ENCODE measurements at places on chromosomes 7 and 10.

DNA sequence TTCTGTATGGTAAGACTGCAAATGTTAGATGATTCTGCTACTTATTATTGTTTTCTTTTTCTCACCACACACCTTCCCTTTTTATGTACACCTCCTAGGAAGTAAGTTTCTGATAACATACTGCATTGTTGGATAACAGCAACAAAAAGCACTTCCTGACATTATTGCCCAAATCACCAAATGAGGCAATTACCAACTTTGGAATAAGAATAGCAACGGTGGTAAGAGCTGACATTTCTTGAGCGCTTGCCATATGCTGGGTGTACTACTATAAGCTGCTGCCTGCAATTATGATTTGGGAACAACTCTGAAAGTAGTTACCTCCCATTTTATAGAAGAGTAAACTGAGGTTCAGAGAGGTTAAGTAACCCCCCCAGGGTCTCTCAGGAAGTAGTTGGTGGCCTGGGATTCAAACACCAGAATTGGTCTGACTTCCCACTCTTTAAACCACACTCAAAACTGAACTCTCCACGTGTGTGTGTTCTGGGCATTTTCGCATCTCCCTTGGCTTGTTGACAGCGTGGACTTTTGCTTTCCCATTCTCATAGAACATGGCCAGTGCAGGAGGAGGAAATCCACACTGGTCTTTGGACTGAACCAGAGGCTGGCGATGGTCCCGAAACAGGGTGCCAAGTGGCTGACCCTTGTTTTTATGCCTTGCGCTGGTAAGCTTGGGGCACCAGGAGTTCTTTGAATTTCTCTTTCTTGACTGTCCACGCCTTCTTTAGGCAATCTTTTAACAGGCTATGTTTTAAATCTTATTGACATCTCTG lies 71.4 kb downstream of the TCF7L2 start:
- DNase-seq, result no peak

- no peak for DNase-seq
These were observed 221.2 kb downstream of the ZMYND11 start for GRCh38 chr10:356452-356851.

- DNase-seq, result no peak
These were observed 167.3 kb downstream of the TNS3 start for GRCh38 chr7:47414342-47415317.

- no peak for DNase-seq
These were observed 104.1 kb upstream of the FERD3L start for GRCh38 chr7:19249281-19249680.

DNA sequence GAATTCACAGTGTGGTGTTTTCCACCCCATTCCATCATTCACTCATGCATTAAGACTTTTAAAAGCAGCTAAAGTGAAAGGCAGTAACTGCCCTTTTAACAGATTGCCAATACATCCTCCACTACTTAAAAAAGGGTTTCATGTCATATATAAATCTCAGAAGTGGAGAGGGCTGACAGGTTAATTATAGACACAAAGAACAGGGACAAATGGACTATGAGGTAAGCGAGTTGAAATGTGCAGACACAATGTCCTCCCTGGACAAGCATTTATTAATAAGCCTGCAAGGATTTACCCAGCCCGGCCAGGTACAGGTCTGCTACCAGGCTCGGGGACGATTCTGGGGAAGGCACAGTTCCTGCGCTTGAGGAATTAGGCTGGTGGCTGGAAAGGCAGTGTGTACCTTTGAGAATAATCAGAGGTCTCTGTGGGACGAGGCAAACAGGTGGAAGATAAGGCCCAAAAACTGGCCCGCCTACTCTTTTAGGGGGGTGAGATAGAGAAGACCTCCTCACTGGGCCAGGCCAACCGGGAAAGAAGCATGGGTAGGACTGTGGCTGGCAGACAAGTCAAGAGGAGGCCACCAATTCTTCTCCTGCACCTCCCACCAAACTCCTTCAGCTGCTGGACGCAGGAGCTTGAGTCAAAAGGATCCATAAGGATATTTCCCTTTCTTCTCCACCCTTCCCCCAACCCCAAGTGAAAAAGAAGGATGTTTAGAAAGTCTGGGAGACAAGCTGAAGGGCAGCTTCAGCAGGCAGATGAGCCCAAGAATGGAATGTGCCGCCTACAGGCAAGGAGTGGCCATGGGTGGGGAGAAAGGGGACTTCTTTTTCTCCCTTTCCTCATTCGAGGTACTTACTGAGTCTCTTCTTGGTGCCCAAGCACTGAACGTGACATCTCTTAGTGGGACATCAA lies 1.5 kb downstream of the PDLIM1 start:
- no peak for DNase-seq

DNA sequence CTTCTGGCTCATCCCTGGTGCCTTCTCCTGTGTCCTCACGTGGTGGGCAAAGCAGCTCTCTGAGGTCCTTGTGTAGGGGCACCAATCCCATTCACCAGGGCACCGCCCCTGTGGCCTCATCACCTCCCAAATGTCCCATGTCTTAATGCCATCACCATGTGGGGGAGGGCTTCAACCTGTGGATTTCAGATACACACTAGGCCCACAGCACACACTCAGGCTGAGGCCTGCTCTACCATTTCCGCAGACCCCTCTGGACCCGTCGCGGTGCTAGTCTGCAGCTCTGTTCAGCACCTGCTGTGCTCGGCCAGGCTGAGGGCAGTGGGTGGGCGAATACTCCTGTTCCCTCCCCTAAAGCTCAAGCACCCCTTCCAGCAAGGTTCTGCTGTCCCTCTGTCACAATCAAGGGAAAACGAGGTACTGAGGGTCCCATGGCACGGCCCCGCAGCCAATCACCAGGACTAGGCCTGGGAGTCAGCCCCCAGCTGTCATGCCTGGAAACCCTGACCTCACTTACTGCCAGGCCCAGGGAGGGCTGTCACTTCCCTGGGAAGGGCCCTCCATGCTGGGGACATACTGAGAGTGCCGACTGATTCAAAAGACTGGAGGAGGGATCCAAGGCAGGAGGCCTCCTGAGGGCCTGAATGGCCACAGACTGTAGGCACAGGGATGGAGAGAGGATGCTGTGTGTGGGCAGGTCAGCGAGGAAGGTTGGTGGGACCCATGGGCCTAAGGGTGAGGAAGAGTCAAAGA lies 123.8 kb upstream of the RET start:
- no peak for DNase-seq
